Activated T-helper 1 cell treated with anti-CD3 and anti-CD28 coated beads, Interleukin-12 subunit alpha, Interleukin-12 subunit beta, Interleukin-2, Interleukin-4 antibody, amounts not matched to agents 30 ng/mL and 10 ng/mL and 1 ng/mL, durations not matched to agents 14 hours and 24 hours and 36 hours (primary cell): ENCODE measurements at places on chromosomes 4 and X. TPM values are rescaled to one million over a fixed set of nuclear protein-coding genes. Genes with fewer than 3 reads are reported as not detected.

RBM41 gene
- total RNA-seq = 15.5 and 16.6 TPM in 2 replicates

MAGEA11 gene
- not detected in 2 replicates for total RNA-seq

NR0B1 gene
- not detected in 2 replicates for total RNA-seq

PDCL2 gene
- total RNA-seq = not detected in 2 replicates

RAB33A gene
- 20.5 and 21.5 TPM in 2 replicates for total RNA-seq

REELD1 gene
- total RNA-seq = 0.22 TPM in 1 of 2 replicates, not detected in the other

- DNase-seq = peak; percentile 4
These were observed 77.0 kb downstream of the FBXW7 start for GRCh38 chr4:152458801-152459302.

DNA sequence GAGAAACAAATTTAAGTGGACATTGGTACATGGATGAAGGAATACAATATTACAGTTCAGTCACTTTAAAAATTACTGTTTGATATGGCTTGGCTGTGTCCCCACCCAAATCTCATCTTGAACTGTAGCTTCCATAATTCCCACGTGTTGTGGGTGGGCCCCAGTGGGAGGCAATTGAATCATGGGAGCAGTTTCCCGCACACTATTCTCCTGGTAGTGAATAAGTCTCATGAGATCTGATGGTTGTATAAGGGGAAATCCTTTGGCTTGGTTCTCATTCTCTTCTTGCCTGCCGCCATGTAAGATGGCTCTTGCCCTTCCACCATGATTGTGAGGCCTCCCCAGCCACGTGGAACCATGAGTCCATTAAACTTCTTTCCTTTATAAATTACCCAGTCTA is 804.2 kb upstream of the FRG1 start:
- no peak for DNase-seq

GRCh38 chr4:2836391-2836859 is 7.2 kb upstream of the ADD1 start:
- no peak for DNase-seq

DNA sequence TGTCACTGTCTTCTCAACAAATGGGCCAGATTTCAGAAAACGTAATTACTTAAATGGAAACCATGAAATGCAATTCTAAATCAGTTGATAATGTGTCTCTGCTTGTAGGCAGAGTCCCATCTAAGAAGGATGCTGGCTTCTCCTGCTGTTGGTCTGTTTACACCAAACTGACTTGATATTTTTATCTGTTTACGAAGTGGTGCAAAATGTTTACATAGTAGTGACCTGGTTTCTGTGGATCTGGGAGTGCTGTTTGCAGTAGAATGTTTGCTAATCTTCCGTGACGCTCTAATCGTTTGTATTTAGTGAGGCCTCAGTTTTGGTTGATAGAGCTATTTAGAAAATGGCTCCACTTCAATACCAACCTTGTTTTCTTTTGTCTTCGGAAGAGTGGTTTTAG is 213.5 kb downstream of the VEGFC start:
- no peak for DNase-seq

DNA sequence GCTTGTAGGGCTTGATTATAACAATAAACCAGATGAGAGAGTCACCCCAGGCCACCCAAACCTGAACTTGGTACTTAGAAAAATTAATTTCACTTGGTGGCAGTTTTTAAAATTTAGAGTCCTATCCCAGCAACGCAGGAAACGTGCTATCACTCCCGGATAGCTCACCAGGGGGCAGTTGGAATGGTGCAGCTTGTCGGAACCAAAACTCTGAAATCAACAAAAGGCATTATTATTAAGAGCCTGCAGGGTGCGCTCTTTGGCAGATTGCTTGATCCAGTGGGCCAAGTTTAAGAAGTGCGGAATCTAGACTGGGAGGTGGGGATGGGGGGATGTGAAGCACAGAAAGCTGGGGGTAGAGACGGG is 2.4 kb downstream of the FRAS1 start:
- DNase-seq = no peak

GRCh38 chrX:30920271-30920670 is 31.2 kb upstream of the TAB3 start:
- DNase-seq = no peak

DNA sequence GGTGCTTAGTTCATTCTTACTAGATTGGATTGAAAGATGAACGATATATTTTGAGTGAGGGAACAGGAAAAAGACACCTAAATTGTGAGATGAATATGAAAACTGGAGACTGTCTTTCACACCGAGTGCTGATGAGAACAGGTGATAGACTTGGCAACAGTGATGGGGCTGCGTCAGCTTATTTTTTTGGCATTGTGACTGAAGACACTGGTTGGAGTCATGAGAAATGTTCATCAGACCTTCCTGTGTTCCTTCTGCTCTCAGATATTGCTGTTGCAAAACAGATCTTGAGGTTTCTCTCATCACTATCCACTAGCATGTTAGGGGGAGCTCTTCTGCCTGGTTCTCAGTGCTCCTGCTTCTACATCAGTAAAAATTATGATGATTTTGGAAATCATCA is 124.2 kb upstream of the KCNIP4 start:
- DNase-seq = no peak

GRCh38 chrX:13638826-13639225 is 14.1 kb upstream of the TCEANC start:
- no peak for DNase-seq

GRCh38 chrX:314781-315595 is 3.6 kb downstream of the GTPBP6 start:
- DNase-seq = no peak

GRCh38 chrX:10172877-10173276 is 16.1 kb downstream of the CLCN4 start:
- DNase-seq = no peak

- no peak for DNase-seq
These were observed 902.7 kb upstream of the EPHA5 start for GRCh38 chr4:66572949-66573348.

- DNase-seq = no peak
These were observed 66.1 kb downstream of the FMR1NB start for GRCh38 chrX:148047200-148047599.
